ENCODE measurements at places on chromosomes 4 and X.

GRCh38 chrX:5549512-5549911, 679.2 kb downstream of the NLGN4X start:
- no peak for DNase-seq

GRCh38 chrX:54798137-54798536, at the start of gene ITIH6:
Gene ITIH6 (minus strand): TSS chrX:54798255. CDS start chrX:54798210, 45 bp downstream.
- no peak for DNase-seq

DNA sequence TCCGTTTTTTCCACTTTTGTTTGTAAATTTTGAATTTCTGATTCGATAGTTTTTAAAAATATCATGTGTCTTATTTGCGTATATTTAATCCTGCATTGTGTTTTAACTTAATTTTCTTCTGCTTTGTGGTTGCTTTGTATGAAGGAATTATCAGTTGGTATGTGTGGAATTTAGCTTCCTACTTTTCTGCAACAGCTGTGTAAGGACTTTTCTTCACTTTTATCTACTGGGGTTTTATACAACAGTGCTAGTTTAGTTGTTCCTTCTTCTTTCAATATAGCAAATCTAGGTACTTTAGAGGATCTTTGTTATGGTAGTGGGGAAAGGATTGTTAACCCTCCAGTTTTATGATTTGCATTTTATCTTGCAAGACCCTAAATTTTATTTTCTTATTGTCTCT, 410.3 kb downstream of the CCSER1 start:
- no peak for DNase-seq

DNA sequence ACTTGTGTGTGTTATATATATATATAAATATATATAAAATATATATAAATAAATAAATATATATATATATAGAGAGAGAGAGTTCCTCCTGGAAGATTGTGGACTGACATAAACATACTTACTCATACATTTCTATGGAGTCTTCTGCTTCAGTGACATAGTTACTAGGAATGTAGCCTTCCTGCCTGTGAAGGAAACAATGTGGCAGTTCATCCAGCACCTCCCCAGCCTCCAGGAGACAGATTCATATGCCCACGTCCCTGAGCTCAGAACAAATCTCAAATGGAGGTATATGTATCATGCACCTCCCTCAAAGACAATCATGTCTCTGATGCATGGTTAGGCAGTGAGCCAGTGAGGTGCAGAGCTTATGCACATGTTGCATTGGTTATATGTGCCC, 11.4 kb upstream of the TIMM8A start:
- no peak for DNase-seq

DNA sequence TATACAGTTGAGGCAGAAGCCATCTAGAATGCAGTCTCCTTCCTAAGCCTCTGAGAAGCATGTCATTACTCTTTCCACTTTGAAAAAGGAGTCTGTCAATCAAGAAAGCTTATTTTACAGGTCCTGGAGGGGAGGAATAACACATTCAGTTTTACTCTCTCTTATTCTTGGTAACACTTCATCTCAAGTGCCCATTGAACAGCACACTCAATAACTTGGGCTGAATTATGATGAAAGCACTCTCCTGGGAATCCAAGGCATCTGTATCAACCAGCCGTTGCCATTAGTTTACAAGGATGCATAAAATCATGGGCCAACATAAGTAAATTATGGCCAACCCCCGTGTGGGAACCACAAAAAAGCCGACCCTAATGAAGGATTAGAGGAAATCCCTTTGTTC, 282.4 kb downstream of the C4orf33 start:
- DNase-seq = no peak

- no peak for DNase-seq
Measured at GRCh38 chr4:124066595-124066994, 645.9 kb downstream of the ANKRD50 start.

GRCh38 chrX:119094819-119095218, 22.0 kb downstream of the CT47C1 start:
- no peak for DNase-seq

DNA sequence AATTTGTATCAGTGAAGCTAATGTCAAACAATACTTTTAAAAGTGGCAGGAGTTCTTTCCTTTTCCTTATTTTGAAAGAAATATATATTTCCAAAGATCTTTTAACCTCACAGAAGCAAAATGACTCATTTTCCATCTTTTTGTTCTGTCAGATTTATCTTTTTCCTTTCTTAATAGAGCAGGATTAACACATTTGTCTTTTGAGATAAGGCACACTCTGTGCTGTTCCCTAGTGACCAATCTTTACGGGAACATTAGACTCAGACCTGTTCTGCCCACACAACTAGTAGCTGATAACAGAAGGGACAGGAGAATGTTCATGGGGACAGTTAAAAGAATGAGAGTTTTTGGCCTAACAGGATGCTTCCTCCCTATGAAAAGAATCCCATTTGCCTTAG, 381.2 kb downstream of the STPG2 start:
- DNase-seq = no peak

DNA sequence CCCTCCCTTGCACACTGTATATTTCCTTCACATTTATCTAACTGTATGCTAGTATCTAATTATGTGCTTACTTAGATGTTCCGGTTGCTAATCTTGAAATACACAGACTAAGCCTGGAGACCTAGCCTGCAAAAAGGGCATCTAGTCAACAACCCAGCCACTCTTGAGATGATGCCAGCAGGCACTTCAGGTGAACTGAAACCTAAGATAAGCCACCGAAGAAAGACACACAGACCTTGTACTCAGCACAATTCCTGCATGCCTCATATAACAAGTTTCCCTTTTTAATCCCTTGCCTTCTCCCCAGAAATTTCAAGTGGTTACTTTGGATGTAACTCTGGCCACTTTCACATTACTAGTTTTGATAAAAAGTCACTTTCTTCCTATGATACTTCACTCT, 2506.6 kb downstream of the ARAP2 start:
- no peak for DNase-seq

DNA sequence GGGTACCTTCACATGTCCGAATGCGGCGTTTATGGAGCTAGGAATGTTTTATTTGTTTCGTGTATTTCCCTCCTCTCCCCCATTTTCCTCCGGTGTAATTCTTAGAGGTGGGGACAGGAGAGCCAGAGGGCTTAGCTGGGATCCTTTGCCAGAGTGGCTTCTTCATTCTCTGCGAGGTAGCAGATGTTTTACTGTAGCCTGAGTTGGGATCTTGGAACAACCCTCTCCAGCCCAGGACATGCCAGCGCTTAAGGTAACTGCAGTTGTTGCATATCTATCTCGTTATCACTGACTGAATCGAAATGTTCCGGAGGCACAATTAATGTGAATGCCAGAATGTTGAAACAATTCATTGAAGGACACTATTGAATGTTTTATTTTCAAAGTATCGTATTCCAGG, 59.0 kb upstream of the DYNLT3 start:
- DNase-seq = no peak

DNA sequence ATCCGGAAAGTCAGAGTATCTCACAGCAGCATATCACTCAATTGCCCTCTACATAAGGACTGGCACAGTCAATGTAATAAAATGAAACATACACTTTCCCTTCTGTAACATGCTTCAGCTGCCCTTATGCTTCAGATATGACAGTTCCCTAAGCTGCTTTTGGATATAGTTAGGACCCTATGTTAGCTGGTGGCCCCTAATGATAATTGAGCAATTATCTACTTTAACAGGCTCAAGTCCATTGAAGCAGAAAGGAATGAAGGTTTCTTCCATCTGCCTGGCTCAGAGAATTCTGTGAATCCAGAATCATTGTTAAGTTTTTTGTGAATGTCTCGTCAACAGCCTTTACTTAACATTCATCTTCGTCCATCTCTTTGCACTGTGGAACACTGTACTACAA, 951.2 kb upstream of the DIAPH2 start:
- peak; percentile 20 for DNase-seq

DNA sequence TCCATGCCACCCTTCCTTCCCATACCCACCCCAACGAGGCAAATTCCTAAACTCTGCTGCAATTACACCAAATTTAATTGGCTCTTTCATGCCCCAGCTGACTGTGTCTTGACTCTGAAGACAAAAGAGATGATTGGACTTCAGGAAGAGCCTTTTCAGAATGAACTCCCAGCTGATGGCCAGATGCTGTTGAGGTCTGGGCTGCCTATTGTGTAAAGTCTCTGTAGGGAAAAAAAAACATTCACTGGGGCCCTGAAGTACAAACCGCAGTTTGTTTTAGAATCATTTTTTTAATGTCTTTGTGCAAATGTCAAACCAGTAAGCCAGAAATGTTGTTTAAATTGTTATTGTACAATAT, 174.8 kb downstream of the HHIP start:
- DNase-seq = no peak

GRCh38 chr4:168240821-168241220, 77.7 kb downstream of the DDX60 start:
- no peak for DNase-seq

- no peak for DNase-seq
Measured at GRCh38 chr4:97103252-97103651, 1040.0 kb downstream of the STPG2 start.

DNA sequence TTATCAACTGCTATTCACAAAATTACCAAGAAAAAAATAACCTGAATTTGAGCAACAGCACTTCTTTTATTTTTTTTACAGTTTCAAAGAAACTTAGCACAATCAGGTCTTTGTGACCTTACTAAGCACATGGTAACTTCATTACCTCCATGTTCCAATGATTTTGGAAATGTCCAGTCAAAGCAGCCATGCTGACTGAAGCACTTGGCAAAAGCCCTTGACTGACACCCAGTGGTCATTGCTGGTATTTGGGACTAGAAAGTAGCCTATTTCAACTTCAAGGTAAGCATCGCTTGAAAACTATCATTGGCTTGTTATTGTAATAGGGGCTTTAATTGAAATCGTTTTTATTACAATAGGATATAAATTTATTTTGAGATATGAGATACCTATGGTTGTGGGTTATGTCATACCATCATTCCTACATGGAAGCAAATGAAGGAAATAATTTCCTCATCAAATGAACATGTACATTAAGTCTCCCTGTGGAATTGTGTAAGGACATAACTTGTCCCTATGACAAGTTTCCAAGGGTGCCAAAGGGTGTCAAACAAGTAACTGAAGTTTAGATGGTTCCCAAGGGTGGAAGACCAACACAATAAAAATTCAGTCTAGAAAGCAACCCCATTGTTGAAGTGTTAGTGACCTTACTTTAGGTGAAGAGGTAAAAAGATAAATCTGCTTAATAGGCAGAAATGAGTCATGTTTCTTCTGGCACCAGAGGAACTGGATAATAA, 15.2 kb upstream of the ANXA10 start:
- DNase-seq = peak; percentile 15

DNA sequence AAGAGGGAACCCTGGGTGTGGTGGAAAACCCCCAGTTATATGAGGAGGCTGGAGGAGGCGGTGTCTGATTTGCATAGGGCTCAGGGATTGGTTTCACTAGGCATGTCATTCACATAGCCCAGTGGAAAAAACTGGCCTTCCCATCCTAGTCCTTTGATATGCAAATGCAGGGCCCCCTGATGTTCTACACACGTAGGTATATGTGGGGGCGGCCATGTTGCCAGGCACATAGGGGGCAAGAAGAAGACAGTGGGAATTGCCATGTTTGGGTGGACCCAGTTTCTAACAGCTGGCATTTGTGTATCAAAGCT, 34.0 kb upstream of the ENPP6 start:
- DNase-seq = no peak

- no peak for DNase-seq
Measured at GRCh38 chrX:97132664-97133415, 249.1 kb downstream of the RPA4 start.

DNA sequence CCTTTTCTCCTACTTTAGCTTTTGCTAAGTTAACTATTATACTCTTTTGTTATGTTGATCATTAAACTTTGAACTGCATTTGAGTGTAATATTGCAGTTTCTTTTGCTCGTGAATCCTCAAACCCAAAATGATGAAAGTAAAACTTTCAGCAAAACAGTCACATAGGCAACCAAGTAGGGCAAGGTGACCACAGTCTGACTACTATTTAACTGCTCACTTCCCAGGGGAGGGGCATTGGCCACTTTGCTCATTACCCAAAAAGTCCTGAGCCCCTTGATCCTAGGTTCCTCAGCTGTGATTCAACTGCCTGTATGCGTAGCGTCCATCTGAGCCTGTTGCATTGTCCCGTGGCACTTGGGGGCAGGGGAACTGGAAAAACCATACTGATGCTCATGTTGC, 17.0 kb downstream of the RBMX2 start:
- no peak for DNase-seq

DNA sequence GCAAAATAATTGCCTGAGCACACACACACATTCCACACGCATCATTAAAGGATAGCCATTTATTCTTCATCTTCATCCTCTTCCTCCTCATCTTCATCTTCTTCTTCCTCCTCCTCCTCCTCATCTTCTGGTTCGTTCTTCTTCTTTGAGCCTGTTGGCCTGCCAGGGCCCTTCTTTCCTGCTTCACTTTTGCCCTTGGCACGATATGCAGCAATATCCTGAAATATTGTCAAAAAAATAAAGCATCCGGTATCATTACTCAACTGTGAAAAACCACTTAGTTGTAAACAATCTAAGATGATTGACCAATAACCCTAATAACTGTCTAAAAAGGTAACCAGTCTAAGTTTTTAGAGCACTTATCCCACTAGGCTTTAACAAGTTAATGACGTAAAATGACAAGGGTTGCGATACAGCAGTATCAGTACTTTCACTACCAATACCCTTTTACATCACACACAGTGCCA, 2.1 kb downstream of the HMGB2 start:
- DNase-seq = no peak

All from NCI-H1105 (cell line).